Activated CD8-positive, alpha-beta T cell treated with anti-CD3 and anti-CD28 coated beads for 36 hours (primary cell): ENCODE measurements at places on chromosomes 7 and 10.

- no peak for DNase-seq
Measured at GRCh38 chr10:66265398-66265797, 660.4 kb upstream of the LRRTM3 start.

- no peak for DNase-seq
Measured at GRCh38 chr10:34397324-34397723, 417.8 kb downstream of the PARD3 start.

DNA sequence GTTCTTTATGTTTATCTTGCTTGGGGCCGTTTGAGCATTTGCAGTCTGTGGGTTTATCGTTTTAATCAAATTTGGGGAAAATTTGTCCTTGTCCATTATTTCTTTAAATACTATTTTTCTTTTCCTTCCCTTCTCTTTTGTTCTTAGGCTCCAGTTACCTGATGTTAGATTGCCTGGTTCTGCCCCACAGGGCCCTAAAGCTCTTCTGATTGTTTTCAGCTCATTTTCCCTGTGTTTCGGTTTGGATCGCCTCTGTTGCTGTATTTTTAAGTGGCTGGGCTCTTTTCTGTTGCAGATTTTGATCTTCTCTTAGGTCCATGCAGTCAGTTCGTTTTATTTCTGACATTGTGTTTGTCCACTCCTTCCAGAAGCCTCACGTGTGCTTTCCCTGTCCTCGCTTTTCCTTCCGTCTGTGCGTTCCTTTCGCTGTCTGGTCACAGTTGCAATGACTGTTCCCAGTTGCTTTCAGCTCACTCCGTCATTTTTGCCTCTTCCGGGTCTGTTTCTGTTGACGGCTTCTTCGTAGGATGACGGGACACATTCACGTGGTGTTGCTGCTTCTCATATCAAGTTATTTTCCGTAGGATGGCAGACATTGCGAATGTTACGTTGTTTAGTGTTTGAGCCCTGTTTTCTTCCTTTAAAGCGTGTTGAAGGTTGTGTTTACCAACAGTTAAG is 111.4 kb downstream of the INPP5A start:
- no peak for DNase-seq

GRCh38 chr10:84244651-84245270 is at the start of gene RGR:
RGR (plus strand) TSS chr10:84245053; CDS start chr10:84245091, 38 bp downstream.
- DNase-seq: no peak

DNA sequence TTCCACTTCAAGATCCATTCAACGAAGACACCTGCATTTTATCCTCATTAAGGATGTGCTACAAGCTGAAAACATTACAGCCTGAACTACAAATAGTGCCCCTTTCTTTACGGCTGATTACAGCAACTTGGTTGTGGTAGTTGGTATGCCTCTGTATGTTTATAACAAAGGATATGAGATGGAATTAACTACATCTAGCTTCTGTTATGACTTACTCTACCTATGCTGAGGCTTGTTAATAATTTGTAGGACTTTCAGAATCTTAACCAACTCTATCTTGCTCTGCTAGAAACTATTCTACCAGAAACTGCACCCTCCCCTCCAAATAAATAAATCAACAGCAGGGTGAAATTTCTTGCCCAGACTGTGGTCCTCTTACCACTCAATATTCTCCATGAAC is 448.1 kb downstream of the GRM8 start:
- no peak for DNase-seq

DNA sequence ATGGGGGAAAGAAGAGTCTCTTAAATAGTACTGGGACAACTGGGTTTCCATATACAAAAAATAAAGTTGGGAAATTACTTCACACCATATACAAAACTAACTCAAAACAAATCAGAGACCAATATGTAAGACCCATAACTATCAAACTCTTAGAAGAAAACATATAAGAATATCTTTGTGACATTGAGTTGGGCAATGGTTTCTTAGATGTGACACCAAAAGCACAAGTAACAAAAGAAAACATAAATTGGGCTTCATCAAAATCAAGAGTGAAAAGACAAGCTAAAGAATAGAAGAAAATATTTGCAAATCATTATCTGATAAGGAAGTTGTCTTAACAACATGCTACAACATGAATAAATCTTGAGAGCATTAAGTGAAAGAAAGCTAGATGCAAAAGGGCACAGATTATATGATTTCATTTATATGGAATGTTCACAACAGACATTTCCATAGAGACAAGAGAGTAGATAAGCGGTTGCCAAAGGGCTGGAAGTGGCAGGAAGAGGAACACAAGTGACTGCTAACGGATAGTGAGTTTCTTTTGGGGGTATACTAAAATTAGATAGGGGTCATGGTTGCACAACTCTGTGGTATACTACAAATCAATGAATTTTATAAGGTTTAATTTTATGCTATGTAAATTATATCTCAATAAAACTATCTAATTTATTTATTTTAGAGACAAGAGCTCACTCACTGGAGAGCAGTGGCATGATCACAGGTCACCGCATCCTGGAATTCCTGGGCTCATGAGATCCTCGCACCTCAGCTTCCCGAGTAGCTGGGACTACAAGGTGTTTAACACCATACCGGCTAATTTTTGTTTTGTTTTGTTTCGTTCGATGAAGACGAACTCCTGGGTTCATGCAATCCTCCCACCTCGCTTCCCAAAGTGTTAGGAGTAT is 35.4 kb downstream of the JMJD1C start:
- DNase-seq: no peak

GRCh38 chr7:33821970-33822369 is 83.4 kb upstream of the BMPER start:
- no peak for DNase-seq

GRCh38 chr10:6612371-6612770 is 32.3 kb upstream of the PRKCQ start:
- DNase-seq: peak; percentile 42

- DNase-seq: no peak
Measured at GRCh38 chr7:48806731-48807130, 117.6 kb upstream of the CDC14C start.

GRCh38 chr10:88731296-88731695 is 25.2 kb downstream of the LIPK start:
- peak; percentile 4 for DNase-seq

- peak; percentile 50 for DNase-seq
Measured at GRCh38 chr10:5890452-5890915, 441 bp downstream of the FBH1 start.

- peak; percentile 79 for DNase-seq
Measured at GRCh38 chr10:13099666-13100348, at the start of gene OPTN. OPTN (plus strand) TSS chr10:13100163; CDS start chr10:13109123, 8,960 bp downstream.

DNA sequence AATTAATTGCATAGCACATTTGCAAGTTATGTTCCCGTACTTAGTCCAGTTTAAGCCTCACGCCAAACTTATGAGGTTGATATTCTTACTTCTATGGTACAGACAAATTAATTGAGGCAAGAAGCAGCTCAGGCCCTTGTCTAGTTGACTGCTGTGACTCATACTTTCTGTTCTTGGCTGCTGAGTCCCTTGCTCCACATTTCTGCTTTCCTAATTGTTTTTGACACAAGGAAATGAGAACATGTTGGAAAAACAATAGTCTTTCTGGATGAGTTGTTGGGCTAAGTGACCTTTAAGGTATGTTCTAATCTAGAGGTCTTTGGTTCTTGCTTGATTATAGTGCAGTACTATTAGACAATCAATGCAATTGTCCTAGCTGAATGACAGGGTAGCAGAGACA is 331.8 kb downstream of the NRG3 start:
- no peak for DNase-seq

- DNase-seq: no peak
Measured at GRCh38 chr10:60781661-60782060, 3.4 kb downstream of the CDK1 start.

DNA sequence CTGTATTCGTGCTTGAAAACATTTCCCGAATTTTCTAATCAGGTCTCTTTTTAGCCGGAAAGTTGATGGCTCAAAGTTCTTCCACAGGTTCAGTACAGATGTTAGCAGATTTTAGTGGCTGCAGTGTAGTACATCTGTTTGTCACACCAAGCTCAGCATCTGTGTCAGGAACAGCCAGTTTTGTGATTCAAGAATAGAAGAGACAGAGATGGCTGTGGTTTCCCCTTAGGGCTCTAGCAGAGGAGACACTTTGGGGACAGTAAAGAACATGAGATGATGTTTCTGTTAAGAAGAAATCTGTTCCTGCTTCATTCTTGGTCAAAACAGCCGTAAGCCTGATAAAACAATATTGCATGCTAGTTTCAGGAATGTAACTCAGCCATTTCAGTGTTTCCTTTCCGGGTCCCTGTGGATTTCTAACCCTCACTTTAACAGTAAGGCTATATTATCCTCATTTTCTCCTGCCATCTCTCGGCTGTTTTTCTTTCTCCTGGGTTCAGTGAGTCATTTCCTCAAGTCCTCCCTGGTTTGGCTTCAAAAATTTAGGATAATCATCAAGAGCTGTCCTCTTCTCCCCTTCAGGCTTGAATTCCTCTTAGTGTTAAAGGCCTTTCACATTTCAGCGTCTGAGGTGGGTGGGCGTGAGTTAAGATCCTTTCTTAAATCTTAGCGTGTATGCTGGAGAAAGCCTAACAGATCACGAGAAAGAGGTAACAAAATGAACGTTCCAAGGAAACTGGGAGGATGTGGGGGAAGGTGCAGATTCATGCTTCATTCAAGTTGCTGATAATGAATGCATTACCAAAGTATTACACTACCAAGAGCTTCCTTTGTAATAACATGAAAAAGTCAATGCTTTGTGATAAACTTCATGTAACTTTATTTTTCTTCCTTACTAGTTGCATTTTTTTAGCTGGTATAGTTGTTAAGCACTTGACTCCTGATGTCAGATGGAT is 37.1 kb upstream of the BICC1 start:
- no peak for DNase-seq

GRCh38 chr7:19351341-19352304 is 206.4 kb upstream of the FERD3L start:
- DNase-seq: no peak

DNA sequence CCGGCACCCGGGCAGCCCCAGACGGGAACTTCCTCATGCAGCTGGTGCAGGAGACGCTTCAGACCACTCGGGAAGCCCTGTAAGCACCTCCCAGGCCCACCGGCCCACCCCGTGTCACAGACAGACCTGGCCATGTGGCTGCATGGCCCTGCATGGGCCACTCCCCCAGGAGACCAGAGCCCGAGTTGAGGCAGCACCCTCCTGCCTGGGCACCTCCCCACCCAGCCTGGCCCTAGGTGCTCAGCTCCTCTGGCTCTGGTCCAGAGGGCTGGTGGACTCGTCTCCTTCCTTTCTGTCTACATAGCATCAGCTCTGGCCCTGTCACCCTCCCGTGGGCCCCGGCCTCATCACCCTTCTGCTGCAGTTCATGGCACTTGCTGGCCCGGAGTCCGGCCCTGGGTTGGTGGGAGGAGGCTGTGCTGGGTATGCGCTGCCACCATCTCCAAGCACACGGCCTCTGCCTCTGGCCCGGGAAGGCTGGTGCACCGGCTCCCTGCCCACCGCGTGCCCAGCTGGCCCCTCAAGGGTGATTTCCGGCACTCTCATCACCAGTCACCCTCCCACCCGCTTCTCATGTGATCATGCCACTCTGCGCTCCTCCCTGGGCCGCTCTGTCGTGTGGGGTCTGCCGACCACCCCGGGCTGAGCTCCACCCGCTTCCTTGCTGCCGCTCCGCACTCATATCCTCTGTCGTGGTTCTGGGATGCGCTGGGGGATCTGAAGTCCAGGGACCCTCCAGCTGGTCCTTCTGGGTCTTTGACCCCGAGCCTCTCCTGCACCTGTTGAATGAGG is 53.1 kb upstream of the DPYSL4 start:
- no peak for DNase-seq

DNA sequence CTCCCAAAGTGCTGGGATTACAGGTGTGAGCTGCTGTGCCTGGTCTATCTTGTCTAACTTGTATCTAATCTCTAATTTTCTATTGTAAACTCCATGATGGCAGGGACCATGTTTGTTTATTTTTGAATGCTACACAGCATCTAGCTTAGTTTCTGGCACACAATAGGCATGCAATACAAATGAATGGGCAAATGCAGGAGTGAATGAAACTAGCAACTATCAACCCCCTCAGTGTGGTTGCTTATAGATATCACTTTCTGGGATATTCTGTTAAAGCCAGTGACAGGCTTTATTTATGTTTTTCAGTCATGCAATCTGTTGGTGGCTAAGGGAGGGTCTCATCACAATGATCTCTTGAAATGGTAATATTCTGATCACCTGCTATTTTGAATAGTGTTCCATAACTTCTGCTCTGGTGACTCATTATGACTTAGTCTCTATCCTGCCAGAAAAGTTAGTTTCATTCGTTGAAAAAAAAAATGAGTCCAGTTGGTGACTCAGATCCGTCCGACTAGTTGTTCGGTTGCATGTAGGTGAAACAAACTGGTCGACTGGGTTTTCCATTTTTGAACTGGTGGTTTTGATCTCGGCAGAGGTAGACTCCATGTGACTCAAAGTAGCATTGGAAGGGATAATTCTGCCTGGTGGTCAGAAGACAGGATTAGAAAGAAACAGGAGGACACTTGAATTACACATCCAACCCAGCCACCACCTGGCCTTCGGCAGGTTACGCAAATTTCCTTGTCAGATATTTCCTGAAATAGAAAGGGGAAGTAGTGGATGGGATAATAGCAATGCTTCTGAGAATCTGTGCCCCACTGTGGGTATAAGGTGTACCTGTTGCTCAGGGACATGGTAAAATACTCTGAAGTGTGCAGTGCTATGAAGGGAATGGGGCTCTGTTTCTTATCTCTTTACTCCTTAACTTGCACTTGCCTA is 76.8 kb downstream of the GATA3 start:
- DNase-seq: peak; percentile 64

GRCh38 chr10:91589015-91589657 is 43.7 kb downstream of the PPP1R3C start:
- DNase-seq: no peak

GRCh38 chr10:104923501-104923900 is 282.4 kb downstream of the SORCS3 start:
- no peak for DNase-seq

DNA sequence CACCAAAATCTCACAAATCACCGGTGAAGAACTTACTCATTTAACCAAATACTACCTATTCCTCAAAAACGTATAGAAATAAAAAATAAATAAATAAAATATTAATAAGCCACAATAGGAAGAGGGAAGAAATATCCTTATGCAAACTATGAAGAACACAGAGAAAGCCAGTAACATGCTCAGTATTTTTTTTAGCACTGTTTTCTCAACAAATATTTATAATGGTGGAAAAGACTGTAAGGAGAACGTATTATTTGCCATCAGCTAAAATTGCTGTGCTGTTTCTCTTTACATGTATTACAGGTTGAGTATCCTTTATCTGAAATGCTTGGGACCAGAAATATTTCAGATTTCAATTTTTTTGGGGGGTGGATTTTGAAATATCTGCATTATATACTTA is 21.0 kb downstream of the KIAA1217 start:
- DNase-seq: no peak
